ENCODE measurements at places on chromosomes 7 and 10.

GRCh38 chr7:43895847-43896415, 10.5 kb downstream of the URGCP start:
- DNase-seq = no peak

DNA sequence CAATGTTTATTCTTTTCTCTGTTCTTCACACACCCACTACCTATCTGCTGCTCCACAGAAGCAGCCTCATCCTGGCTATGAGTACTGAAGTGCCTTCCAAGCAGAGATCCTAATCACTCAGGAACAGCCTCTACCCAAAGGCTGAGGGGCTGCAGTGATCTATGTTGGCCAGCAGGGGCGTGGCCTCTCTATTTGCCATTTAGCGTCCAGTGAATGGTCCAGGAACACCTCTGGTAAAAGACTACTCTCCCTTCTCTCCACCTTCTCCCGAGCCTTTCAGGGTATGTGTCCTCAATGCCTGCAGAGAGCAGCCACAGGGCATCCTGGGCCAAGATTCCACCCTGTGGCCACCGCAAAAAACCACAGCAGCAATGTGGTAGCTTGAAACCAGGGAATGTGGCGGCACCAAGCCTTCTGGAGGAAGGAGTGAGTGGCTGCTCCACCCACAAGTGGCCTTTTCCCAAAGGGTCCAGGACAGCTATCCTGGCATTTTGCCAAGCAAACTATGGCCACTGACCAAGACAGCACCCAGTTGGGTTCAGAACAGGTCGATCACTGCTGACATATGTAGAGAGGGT, 70.9 kb downstream of the SYPL1 start:
- no peak for DNase-seq

- no peak for DNase-seq
These were observed 18.1 kb downstream of the ANKRD16 start for GRCh38 chr10:5871596-5871995.

GRCh38 chr7:130960208-130960988, 226.4 kb upstream of the KLF14 start:
- DNase-seq = no peak

DNA sequence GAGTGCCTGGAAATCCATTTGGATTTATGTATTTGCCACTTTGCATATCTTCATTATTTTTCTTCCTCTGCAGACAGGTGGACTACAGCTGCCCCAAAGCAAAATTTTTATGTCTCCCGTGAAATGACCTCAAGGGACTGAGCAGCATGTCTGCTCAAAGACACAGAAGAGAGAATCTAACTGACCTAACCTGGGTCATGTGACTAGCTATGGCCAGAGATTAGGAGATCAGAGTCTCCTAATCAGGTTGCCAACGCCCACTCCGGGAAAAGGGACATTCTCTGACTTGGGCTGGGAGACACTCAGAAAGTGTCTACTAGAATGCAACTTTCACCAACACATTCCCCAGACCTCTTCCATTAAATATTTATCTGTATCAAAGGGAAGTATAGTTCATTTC, 2.5 kb upstream of the BAMBI start:
- DNase-seq = no peak

GRCh38 chr10:93287775-93288174, 194.4 kb downstream of the MYOF start:
- no peak for DNase-seq

GRCh38 chr7:91713669-91714068, 166.8 kb downstream of the MTERF1 start:
- no peak for DNase-seq

GRCh38 chr10:72171175-72171630, 44.6 kb upstream of the ANAPC16 start:
- no peak for DNase-seq

DNA sequence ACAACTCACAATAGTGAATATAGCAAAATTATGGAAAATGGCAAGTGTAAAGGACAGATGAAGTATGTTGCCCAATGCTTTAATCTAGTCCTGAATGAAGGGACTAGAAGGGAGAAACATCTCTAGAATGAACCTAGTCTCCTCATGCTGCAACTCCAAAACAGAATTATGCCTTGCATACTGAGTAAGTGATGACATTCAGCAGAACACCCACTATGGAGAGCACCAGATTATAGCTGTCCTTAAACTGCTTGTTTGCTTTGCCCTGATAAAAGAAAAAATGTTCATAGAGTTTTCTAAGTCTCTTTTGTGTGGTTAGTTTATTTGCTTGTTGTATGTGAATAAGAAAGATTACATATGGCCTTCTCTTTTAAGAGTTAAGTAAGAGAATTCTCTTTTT, 7.8 kb upstream of the HGF start:
- no peak for DNase-seq

DNA sequence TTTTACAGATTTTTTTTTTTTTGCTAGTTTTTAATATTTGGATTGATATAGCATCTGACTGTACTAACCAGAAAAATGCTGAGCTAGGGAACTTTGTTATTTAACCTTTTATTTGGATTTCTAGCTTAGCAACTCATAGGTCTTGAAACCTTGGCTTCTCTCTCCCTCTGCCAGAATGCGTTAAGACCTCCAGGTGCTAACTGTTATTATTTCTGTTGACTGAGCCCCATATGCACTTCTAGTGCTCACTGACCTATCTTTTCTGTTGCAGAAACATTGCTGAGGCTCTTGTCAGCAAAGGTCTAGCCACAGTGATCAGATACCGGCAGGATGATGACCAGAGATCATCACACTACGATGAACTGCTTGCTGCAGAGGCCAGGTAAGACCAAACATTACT, 143.6 kb downstream of the LRRC4 start:
- no peak for DNase-seq

DNA sequence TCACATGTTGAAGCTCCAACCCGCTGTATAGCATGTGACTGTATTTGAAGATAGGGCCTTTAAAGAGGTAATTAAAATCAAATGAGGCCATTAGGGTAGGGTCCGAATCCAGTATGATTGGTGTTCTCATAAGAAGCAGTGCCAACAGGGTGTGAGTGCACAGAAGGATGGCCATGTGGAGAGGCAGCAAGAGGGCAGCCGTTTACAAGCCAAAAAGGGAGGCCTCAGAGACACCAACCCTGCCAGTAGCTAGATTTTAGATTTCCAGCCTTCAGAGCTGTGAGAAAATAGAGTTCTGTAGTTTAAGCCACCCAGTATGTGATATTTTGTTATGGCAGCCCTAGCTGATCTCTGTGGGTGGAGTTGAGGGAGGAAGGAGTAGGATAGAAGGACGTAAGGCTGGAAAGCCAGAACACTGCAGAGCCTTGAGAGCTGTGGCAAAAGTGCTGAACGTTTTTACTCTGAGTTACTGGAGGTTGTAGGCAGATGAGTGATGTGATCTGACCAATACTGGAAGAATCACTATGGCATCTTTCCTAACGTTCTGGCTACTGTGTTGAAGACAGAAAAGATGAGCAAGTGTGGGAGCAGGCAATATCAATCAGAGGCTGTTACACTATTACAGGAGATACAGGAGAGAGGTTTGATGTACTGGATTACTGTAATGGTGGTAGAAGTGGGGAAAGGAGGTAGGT, 334.9 kb downstream of the ELMO1 start:
- no peak for DNase-seq
